ENCODE measurements at places on chromosomes 7 and 10.

DNA sequence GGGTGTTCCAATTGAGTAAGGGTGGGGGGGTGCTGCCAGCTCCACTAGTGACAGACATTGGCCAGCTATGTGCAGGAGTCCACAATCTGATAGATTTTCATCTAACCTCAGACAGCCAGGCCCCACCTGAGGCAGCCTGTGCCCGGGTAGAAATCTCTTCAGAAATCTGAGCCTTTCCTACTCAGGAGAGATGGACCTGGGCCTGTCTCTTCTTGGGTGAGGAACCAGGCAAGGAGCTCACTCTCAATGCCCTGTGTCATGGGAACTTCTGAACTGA lies 86.9 kb downstream of the UBE2H start:
- DNase-seq = no peak

DNA sequence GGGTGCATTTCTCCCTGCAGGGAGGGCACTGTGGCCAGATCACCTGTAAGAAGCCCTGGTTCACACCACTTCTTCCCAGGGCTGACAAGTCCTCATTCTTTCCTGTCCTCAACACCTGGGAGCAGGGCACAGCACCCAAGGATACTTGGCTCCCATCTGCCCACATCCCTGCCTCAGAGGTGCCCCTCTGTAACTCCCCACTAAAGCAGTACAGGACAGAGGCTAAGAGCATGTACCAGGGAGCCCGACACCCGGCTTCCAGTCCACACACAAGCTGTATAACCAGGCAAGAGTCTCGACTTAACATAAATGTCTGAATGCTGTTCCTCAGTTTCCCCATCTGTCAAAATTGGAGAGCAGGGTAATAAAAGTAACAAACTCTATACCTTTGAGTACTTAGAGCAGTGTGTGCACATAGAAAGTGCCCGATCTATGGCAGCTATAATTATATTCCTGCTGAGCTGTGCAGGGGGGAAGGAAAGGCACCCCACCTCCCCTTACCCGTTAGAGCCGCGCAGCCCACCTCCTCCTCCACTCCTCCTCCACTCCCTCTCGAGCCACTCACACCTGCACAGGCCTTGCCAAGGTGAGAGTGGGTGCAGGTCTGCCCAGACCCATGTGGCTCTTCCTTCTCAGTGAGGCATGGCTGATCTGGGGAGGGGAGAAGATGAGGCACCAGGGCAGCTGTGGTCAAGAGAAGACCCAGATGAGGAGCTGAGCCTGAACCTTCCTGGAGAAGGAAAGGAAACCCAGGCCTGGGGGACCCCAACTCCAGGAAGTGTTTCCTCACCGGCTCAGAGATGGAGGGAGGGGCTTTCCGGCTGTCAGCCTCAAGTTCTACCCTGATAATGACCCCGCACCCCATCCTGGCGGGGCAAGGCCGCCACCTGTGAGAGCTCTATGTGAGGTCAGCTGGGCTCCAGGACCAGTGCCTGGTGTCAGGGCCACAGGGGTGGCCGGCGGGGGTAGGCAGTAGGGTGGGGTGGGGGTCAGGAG lies 22.6 kb downstream of the PODXL start:
- DNase-seq = no peak

DNA sequence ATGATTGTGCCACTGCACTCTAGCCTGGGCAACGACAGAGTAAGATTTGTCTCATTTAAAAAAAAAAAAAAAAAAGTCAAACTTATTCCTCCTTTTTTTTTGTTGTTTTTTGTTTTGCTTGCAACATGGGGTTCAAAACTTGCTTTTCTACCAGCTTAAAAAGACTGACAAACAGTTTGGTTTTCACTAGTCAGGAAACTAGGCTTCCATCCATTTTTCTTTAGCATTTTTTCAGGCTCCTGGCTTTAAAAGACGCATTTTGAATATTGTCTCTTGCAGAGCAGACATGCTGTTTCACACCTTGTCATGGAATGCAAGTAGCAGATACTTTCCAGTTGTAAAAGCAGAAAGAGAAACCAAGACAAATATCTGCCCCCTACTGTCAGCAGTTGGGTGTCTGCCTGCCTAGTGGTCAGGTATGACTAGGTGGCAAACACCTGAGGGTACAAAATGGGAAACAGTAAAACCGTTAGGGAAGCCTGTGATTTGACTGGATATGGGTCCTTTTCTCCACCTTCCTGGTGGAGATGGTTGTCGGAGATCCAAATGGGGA lies 139.9 kb downstream of the CCDC71L start:
- DNase-seq = no peak

GRCh38 chr10:5533098-5533731 lies 8.5 kb downstream of the CALML3 start:
- no peak for DNase-seq

- DNase-seq = no peak
Measured at GRCh38 chr10:111578076-111578475, 501.2 kb downstream of the ADRA2A start.

DNA sequence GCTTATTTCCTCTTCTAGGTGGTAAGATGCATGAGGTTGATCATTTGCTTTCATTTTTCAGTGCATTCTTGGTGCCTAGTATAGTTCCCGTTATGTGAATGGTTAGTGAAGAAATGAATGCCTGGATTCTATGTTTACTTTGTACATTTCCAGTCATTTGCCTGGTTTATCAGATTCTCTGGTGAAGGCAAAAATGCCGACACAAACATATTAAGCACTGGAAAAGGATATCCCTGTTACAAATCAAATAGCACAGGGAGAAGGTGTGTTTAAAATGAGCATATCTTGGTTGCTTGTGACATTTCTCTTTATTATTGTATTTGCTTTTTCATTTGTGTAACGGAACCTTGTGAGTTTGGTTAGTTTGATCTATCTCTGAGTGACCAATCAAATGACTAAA lies 211.3 kb downstream of the MBL2 start:
- no peak for DNase-seq

DNA sequence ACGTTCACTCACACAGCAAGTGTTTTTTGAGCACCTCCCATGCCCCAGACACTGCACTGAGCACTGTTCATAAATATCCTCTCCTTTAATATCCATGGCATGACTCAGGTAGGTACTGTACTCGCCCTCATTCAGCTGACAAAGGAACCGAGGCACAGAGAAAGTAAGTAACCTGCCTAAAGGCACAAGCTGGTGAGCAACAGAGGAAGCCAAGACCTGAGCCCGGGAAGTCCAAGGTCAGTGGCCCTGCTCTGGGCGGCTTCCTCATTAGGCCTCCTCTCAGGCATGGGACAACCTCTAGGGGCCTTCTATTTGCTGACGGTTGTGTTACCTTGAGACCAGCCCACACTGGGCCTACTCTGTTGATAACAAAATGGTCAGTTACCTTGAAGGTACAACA lies 45.1 kb upstream of the EZH2 start:
- no peak for DNase-seq

DNA sequence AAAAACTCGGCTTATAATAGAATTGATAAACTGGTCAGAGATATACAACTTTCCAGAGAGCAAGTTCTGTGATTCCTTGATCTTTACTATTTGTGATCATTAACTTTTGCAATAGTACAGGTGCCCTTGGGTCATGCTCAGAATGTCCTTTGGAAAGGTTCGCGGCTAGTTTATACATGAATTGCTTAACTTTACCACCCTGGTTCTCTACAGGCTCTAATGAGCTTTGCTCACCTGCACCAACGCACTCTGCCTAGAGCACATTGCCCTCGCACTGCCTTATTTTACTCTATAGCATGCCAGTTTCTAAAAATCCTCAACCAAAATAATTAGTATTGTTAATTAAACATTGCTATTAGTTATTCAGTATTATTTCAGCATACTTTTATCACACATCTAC lies 931.2 kb upstream of the KCND2 start:
- no peak for DNase-seq

- no peak for DNase-seq
Measured at GRCh38 chr10:1538121-1538520, 199.2 kb downstream of the ADARB2 start.

GRCh38 chr7:96670338-96671289 lies 39.0 kb downstream of the SEM1 start:
- DNase-seq = no peak

GRCh38 chr10:34193931-34194626 lies 621.0 kb downstream of the PARD3 start:
- no peak for DNase-seq

DNA sequence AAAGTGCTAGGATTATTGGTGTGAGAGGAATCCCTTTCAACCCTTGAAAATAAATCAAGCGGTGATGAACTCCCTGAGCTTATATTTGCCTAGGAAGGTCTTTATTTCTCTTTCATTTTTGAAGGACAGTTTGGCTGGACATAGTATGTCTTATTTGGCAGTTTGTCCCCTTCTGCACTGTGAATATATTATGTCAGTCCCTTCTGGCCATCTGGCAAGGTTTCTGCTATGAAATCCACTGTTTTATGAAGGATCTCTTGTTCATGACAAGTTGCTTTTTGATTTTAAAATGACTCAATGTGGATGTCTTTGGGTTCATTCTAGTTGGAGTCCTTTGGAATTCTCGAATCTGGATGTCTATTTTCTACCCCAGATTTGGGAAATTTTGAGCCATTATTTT lies 21.7 kb upstream of the MCM10 start:
- no peak for DNase-seq

DNA sequence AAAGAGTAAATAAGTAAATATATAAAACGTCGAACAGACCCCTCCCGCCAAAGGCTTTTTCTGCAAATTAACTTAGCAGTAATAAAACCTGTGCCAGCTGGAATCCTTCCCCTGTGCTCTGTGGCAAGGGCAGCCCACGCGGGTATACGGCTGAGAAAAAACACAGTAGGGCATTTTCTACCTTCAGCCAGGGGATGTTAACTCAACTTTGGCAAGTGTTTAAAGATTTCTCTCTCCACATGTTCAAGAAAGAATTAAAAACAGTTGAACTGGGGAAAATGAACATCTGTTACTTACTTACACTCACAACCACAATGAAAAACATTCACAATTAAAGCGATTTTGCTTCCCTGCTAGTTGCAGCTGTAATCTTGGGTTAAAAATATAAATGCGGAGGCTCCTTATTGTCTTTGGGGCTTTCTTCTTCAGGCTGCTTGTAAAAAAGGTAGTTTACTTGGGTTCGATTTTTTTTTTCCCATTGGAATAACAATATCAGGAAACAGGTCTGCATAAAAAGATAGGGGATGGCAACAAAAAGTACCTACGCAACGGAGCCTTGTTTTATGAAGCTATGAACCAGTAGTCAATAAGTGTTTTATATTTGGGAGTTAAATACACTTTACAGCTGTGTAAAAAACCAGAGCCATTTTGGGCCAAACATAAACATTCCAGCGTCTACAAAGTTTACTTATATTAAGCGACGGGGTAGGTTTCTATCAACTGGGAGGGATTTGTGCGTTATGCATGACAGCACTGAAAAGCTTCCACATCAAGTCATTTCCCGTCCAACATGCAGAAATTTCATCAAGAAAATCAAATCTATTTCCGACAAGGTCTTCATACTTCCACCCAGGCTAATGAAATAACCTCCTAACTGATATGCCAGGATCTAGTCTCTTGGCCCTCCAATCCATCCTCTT lies 132.7 kb downstream of the TAX1BP1 start:
- DNase-seq = no peak

- DNase-seq = no peak
Measured at GRCh38 chr10:47079204-47079580, 168.0 kb downstream of the PTPN20 start.

DNA sequence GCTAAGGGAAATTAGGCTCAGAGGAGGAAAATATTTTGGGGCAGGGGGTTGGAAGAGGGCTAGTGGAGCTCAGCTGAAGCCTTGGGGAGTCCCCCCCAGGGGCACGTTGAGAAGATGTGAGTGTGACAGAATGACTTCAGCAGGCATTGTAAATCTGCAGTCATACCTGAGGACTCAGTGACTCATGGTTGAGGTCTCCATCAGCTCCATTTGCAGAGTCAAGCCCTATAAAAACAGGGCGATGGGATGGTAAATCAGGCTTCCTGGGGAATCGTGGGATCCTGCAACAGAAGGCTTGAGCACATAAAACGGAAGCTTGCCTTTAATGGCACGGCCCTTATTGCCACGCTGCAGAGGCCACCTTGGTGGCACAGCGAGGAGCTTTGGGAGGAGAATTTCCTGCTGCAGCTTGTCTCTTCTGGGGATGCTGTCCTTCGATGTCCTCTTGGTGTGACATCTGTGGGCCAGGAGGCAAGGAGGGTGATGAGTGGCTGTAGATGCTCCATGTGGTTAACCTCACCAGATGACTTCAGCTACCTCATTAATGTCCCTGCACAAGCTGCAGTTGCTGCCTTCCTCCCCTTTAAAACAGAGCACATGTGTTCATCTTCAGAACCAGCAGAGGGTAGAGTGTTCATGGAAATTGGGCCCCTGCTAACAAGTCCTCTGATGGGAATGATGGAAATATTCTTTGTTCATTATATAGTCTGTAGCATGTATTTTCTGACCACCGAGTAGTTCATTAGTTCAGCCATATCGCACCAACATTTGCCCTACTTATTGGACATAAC lies 285.9 kb downstream of the LRMDA start:
- DNase-seq = no peak

- DNase-seq = no peak
Measured at GRCh38 chr7:111525100-111525499, 37.2 kb downstream of the IMMP2L start.

DNA sequence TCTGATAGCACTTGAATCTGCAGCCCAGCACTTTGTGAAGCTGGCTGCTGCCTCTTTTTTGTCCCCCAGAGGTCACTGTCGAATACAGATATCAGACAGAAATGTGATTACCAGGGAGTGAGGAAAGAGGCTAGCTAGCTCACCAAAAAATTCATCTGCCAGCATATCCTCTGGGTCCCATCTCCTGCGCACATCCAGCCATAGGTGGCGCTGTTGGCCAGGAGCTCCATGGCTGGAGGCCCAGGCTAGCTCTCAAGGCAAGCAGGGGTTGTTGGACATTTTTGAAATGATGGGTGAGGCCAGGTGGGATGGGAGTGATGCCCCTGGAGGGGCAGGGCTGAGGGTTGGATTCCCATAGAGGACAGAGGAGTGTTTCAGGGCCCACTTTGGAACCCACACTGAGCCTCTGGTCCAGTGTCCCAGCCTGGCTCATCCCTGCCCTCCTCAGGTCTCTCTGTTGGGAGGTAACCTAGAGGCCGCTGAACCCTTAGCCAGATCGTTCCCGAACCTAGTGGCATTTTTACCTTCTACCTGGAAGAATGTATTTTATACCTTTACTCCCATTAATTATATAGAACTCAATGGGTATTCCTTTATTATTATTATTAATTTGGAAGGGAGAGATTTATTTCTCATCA lies 14.8 kb downstream of the DPCD start:
- no peak for DNase-seq

GRCh38 chr7:480531-481218 lies 39.0 kb downstream of the PDGFA start:
- no peak for DNase-seq

DNA sequence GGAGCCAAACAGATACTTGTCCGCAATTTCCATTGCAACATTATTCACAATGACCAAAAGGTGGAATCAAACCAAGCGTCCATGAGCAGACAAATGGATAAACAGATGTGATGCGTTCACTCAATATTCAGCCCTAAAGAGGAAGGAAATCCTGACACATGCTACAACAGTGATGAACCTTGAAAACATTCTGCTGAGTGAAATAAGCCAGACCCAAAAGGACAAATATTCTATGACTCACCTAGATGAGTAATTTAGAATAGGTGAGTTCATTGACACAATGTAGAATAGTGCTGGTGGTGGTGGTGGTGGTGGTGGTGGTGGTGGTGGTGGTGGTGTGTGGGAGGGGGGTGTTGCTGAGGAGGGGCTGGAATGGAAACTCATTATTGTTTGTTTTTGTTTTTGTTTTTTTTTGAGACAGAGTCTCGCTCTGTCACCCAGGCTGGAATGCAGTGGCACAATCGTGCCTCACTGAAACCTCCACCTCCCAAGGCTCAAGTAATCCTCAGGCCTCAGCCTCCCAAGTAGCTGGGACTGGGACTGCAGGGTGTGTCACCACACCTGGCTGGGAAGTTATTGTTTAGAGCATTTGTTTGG lies 28.6 kb downstream of the SMKR1 start:
- no peak for DNase-seq

Measured in NCI-H187 treated with DMSO at 0.1 percent for 48 hours (cell line).